ENCODE measurements at places on chromosomes 6 and 20.

DNA sequence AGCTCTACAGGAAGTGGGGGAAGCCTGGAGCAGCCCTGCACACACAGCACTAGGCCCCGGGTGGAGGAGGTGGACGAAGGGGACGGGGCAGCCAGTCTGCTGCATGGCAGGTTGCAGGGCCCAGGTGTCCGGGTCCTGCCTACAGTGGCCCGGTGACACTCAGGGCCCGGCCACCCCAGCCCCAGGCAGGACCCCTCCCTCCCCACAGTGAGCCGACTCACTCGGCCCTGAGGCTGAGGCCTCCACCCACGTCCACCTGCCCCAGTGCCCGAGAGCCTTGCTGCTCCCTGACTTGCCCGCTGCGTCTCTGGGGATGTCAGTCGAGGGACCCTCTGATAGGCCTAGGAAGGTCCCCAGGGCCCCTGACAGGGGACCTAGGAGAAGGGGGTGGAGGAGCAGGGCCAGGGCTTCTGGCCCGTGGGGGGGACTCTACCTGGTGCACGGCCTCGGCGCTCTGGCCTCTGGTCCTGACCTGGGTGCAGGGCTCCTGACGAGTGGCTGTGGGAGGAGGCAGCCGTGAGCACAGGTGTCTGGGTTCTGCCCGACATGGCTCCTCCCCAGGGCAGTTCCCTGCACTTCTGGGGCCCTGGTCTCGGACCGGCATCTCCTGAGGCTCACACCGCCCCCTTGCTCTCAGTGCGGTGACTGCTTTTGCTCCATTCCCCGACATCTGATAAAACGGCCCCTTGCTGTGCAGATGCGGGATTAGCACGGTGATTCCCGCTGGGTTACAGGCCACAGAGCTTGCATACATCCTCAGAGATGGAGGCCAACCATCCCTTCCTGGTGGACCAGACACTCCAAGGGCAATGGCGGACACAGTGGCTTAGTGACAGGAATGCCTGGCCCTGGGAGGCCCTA is 20.1 kb downstream of the FRMD1 start:
- no peak for DNase-seq

- no peak for DNase-seq
Observed at GRCh38 chr20:2303673-2304072, 7.9 kb downstream of the TGM3 start.

- DNase-seq: no peak
Observed at GRCh38 chr20:33859157-33859695, 48.1 kb downstream of the CHMP4B start.

- DNase-seq: no peak
Observed at GRCh38 chr6:12621754-12622153, 94.8 kb upstream of the PHACTR1 start.

GRCh38 chr6:3803627-3804468 is 45.3 kb upstream of the FAM50B start:
- DNase-seq: peak; percentile 28

GRCh38 chr6:135202836-135203235 is 21.7 kb downstream of the MYB start:
- DNase-seq: no peak

DNA sequence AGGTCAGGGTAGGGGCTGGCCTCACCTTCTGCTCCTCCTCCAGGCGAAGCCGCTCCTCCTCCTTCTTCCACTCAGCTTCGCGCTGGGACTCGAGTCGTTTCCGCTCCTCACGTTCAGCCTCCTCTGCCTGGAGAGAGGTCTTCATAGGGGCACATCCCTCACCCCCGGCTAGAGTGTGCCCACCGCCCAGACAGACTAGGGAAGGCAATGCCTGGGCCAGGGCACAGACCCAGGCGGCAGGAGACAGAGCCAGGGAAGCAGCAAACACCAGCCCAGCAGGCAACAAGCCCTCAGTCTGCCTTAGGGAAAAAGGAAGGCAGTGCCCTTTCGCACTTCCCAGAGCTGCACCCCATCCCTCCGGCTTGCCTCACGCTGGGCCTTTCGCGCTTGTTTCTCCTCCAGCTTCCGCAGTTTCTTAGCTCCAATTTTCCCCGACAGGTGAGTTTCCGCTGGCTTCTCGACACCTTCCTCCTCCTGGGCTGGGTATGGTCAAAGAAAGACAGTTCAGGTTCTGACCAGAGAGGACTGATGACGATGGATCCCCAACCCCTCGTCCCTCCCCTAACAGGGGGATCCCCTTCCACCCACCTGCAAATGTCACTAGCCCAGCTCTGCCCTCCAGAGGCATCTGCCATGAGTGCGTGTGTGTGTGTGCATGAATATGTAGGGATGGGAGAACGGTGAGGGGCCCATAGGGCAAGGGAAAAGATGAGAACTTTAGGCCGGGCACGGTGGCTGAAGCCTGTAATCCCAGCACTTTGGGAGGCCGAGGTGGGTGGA is 4.3 kb downstream of the DDRGK1 start:
- DNase-seq: no peak

- DNase-seq: no peak
Observed at GRCh38 chr6:29814379-29815117, 13.1 kb upstream of the HLA-G start.

GRCh38 chr6:41936073-41936837 is 5.4 kb downstream of the CCND3 start:
- DNase-seq: no peak

- no peak for DNase-seq
Observed at GRCh38 chr6:9126878-9127560, 691.7 kb upstream of the SLC35B3 start.

DNA sequence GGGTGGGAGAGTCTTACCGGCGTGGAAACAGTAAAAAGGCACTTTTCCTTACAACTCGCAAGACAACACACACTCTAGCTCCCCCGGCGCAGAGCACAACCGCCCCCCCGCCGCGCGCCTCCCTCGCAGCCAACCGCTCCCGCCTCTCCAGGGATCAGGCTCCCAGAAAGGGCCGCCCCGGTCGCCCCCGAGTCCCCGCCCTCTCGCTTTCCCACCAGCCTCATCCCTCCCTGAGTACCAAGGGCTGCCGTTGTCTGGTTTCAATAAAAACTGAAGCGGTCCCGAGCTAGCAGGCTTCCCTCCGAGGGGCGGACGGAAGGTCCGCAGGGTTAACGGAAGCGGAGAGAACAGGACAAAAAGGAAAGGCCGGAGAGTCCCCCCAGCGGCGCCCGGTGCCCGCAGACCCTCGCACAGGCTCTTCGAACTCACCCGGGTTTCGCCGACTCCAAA is 804 bp downstream of the ELOVL5 start:
- no peak for DNase-seq

- no peak for DNase-seq
Observed at GRCh38 chr6:142331075-142331551, 29.3 kb downstream of the ADGRG6 start.

DNA sequence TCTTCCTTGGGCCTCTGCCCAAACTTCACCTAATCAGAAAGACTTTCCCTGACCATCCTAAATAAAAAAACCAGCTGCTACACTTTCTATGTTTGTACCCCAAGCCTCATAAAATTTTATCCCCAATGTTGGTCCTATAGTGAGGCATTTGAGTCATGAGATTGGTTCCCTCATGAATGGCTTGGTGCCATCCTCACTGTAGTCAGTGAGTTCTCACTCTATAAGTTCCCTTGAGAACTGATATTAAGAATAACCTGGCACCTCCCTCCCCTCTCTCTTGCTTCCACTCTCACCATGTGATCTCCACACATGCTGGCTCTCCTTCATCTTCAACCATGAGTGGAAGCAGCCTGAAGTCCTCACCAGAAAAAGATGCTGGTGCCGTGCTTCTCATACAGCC is 316.9 kb upstream of the PRDM1 start:
- DNase-seq: no peak

Measured in omental fat pad (tissue), 4 donors.